NCI-H1436 treated with DMSO at 0.1 percent for 48 hours (cell line): ENCODE measurements at places on chromosomes 3 and 15.

- no peak for DNase-seq
These were observed 73.4 kb downstream of the HMCES start for GRCh38 chr3:129352045-129352444.

- DNase-seq, result no peak
These were observed 3.4 kb upstream of the OGG1 start for GRCh38 chr3:9746330-9746729.

DNA sequence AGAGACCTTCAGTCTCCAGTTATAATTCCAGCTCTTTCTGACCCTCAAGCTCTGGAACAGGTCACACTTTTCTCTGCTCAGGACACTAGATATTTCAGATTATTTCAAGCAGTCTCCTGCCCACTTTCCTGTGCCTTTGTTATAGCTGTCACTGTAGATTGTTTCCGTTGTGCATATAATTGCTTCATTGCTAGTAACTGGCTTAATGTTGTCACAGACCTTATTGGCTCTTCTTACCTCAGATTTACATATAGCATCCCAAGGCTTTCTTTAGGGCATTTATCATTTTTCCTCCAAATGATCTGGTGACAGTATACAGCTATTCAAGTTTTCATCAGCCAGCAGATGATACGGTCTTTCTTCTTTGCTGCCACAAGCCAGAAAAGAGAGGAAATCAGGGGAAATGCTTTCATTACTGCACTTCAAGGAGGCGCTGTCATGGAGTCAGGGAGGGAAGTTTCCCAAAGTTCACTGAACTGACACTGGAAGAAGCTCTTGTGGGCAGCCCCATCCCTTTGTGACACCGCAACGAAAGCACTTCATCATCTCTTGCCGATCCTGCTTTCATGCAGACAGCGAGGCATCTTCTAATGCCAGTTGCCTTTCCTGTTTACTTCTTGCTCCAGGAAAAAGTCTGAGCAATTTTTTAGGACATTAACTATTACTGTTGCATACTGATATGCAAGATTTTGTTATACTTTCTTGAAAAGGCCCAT, 181.9 kb downstream of the CDIN1 start:
- DNase-seq, result no peak

DNA sequence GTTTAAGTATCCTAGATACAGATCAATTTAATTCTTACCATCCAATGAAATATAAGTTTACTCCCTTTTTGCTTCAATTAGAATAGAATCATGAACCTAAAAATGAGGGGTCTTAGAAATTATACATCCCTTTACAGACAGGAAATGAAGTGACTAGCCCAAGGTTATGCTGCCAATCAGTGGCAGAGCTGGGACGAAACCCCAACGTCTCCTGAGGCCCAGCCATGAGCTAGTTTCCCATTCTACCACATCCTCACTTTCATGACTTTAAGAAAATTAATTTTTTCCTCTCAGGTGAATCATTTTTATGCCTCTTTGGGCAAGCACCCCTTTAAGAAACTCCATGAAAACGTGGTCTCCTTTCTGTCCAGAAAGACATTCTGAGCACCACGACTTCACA, 11.2 kb downstream of the LRIG1 start:
- no peak for DNase-seq

DNA sequence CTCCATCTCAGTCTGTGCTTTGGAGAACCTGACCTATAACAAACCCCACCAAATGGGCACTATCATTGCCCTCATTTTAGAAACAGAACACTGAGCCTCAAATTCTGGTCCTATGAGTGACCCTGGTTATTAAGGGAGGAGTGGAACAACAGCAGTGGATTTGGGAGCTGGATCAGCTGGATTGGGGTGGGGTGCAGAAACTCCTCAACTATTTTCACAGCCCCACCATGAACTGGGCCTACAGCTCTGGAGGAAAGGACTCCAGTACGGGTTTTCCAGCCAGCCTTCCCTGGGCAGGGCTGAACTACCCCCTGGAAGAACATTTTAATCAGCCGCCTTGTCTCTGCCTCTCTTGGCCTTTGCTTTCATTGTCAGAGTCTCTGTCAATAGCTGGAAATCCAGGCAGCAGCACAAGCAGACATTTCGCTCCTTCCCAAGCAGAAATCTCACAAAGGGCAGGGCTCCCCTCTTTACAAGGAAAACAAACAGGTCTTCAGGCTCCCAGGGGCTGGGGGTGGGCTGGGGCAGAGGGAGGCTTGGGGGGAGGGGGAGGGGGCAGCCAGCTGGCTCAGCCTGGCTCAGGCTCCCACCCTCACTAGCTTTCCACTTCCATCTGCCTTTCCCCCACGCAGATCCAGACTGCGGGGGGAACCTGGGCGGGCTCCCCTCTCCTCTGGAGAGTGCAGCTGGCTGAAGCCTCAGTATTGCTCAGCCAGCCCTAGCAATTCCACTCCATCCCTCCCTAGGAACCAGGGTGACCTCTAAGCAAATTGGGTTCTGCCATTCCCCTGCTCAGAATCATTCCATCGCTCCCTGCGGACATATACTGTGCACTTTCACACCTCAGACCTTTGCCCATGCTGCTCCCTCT, 13.7 kb upstream of the TLE3 start:
- DNase-seq, result peak; percentile 39

DNA sequence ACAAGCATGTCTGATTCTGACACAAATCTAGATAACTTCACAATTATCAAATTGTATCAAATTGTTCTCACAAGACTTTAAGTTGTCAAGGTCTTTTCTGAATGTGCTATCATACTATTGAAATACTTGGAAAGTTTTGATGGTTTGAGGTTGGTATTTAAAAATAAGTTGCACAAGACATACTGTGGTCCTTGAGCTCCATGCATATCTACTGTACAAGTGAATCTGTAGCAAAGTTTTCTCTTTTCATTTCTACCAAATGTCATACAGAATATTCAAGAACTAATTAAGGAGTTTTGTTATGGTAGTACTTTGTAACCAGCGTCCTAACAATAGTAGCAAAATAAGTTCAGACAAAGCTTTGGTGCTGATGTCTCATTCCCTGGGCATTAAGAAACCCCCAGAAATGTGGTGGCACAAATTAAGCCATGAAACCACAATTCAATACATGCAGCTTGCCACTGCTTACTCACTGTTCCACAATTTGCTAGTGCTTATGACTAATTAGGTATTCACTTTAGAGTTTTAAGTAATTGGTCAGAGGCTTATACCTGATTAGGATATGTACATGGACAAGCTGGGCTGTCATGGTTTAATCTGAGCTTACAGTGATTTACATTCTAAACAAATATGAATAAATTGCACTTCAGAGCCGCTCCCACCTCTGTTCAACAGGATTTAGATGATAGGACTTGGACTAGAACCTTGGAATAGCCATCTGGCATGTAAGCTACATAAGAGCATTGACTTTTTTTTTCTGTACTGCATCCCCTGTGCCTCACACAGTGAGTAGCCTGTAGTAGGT, 8.8 kb downstream of the TBC1D23 start:
- no peak for DNase-seq

- DNase-seq, result no peak
These were observed 461.3 kb upstream of the NAALADL2 start for GRCh38 chr3:174397848-174398247.
